Fibroblast of villous mesenchyme (primary cell): ENCODE measurements at places on chromosomes 11 and 22. TPM values are rescaled to one million over a fixed set of nuclear protein-coding genes. Genes with fewer than 3 reads are reported as not detected.

DNA sequence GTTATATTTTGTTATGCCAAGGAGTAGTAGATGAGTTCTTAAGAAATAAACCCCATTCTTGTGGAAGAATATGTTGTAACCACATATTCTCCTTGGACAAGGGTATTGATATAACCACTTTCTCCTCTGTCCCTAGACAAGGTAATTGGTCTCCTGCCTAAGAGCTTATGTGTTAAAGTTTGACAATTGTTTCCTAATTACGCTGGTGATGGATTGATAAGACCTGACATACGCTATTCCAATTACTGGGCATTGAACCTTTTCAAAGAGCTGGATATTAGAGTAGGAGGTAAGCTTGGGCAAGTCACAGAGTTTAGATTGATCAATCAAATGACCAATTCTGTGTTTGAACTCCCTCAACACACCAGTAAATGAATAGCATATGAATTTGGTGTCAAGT is 88.9 kb downstream of the RAB38 start:
- DNase-seq: no peak

GRCh38 chr11:113593698-113594308 is 112.3 kb downstream of the TMPRSS5 start:
- peak; percentile 11 for DNase-seq

- no peak for DNase-seq
Observed at GRCh38 chr11:118851970-118852369, 31.7 kb upstream of the CXCR5 start.

GRCh38 chr11:2653198-2653551 is 46.6 kb downstream of the KCNQ1OT1 start:
- DNase-seq: no peak

- no peak for DNase-seq
Observed at GRCh38 chr11:131488238-131488637, 117.8 kb downstream of the NTM start.

DNA sequence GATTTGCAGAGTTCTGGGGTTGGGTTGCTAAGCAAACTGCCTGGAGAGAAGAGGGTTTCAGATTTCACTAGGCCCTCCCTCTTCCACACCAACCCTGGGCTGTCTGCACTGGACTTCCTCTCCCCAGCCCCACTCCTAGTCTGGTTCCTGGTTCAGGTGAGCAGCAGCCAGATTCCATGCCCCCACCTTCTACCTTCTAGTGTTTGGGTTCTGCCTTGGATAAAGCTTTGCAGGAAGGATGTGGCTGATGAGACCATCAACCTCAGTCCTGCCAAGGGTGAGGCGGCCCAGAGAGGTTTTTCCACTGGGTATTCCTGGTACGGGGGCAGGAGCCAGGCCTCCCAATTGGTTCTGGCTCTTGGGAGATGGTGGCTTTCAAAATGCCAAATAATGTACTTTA is 68.3 kb downstream of the BCR start:
- peak; percentile 53 for DNase-seq

GRCh38 chr11:15189641-15190365 is 75.1 kb downstream of the INSC start:
- DNase-seq: peak; percentile 14

DNA sequence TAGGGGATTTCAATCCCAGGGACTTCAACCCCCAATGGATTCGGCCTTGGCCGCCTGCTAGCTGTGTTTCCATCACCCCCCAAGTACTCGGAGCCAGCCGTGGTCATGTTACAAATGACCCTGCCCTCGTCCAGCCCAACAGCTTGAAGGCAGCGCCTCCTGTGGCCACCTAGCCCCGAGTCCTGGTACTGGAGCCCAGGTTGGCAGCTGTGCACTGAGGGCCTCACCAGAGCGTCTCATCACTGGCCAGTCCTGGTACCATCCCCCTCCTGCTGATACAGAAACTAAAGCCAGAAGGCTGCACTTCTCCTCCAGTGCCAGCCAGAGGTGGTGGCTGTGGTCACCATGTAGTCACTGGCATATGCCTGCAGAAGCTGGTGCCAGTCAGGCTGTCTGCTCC is 44.9 kb upstream of the FADD start:
- no peak for DNase-seq

- DNase-seq: no peak
Observed at GRCh38 chr22:44426981-44427380, 71.1 kb downstream of the RTL6 start.

GRCh38 chr11:70603114-70603755 is 204.9 kb downstream of the CTTN start:
- no peak for DNase-seq

- DNase-seq: no peak
Observed at GRCh38 chr11:82384308-82384707, 349.4 kb downstream of the FAM181B start.

DNA sequence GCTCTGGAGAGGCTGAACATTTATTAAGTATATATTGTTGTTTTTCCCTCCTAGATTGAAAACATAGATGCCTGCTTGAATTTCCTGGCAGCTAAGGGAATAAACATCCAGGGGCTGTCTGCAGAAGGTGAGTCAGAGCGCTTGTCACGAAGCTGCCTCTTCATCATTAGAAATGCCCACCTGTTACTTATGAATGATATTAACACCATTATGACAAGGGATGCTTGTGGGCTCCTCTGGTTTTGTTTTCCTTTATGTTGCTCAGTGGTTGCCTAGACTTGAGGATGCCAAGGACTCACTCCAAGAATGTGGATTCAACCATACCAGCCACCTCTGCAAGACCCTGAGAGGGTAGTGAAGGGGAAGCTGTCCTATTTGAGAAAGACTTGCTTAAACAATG is 156.2 kb downstream of the NAV2 start:
- DNase-seq: no peak

- DNase-seq: no peak
Observed at GRCh38 chr11:119316016-119316728, 758 bp downstream of the MCAM start.

DNA sequence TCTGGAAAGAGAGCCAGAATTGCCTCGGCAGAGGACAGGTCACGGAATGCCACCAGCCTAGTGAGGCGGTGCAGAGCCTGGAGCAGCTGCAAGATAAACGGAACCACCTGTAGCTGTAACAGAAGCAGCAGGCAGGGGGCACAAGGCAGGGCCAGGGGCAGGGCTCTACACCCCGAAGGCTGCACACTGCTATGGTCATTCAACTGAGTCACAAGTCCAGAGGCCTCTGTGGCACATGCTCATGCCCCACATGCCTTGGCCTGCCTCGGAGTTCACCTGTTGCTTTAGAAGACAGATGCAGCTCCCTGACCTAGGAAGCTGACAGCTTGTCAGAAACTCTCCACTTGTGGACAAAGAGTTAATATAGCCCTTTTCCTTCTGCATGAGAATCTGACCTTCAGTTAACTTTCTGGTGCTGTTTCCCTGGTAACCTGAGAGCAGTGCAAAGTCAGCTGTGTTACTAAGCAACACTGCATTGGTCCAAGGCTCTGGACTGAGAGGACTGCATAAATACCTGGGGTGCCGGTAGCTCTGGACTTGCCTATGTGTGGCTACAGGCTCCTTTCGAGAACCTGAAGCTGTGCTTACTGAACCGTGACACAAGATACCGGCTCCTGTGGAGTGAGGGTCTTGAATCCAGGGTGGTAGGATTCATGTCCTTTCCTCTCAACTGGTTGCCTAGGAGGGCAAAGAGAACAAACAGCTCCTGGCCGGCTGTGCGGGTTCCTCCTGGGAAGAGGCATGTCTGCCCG is 10.5 kb downstream of the COMMD9 start:
- no peak for DNase-seq

DNA sequence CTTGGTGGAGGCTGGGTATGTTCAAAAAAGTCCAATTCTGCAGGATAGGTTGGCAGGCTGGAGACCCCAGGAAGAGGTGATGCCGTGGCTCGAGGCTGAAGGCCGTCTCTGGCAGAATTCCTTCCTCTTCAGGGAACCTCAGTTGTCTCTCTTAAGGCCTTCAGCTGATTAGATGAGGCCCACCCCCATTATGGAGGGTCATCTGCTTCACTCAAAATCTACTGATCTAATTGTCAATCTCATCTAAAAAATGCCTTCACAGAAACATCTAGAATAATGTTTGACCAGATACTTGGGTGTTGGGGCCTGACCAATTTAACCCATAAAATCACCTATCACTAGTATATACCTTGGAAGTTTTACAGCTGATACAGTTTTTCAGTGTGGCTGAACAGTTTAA is 27.4 kb upstream of the GSTP1 start:
- DNase-seq: no peak

GRCh38 chr11:82732734-82733443 is 775 bp downstream of the FAM181B start:
- DNase-seq: no peak

- DNase-seq: no peak
Observed at GRCh38 chr11:126494831-126495230, 139.3 kb downstream of the ST3GAL4 start.

GRCh38 chr11:31870609-31871309 is 59.6 kb upstream of the PAX6 start:
- DNase-seq: peak; percentile 30

DNA sequence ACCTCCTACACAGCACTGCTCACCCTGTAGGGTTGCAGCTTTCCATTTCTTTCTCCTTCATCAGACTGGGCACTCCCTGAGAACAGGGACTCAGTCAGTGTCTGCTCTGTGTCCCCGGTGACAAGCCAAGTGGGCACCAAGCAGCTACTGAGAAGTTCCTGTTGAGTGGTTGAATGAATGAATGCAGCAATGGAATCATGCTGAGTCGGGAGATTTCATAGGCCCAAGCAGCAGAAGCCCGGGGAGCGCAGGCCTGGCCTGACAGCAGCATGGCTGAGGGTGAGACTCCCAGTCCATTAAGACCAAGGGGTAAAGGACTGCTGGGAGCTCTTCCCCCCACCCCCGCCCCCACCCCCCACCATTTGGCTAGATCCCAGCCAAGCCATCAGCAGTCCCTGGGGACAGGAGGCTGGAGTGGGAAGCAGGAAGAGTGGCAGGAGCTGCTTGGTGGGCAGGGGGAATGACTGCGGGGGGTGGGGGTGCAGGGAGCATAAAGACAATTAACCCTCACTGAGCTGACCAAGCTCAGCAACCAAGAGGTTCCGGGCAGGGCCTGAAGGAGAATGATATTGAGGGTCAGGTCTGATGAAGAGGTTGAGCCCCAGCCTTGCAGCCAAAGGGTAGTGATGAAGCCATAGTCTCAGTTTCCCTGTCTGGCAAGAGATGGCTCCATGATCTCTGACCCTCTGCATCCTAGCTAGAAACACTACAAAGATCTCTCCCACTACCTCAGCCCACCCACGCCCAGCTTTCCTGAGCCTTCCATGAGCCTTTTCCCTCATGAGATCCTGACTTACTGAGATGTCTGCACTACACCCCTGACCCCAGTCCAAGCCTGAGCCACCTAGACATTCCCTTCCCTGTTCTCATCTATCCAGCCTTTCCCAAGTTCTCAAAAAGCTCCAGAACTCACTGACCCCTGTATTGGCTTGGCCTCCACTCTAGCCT is 2.8 kb downstream of the PDE2A start:
- DNase-seq: no peak

GRCh38 chr11:76782531-76783293 is 444 bp upstream of the TSKU start:
- peak; percentile 99 for DNase-seq

GRCh38 chr11:33863418-33864172 is 28.3 kb downstream of the LMO2 start:
- no peak for DNase-seq

DNA sequence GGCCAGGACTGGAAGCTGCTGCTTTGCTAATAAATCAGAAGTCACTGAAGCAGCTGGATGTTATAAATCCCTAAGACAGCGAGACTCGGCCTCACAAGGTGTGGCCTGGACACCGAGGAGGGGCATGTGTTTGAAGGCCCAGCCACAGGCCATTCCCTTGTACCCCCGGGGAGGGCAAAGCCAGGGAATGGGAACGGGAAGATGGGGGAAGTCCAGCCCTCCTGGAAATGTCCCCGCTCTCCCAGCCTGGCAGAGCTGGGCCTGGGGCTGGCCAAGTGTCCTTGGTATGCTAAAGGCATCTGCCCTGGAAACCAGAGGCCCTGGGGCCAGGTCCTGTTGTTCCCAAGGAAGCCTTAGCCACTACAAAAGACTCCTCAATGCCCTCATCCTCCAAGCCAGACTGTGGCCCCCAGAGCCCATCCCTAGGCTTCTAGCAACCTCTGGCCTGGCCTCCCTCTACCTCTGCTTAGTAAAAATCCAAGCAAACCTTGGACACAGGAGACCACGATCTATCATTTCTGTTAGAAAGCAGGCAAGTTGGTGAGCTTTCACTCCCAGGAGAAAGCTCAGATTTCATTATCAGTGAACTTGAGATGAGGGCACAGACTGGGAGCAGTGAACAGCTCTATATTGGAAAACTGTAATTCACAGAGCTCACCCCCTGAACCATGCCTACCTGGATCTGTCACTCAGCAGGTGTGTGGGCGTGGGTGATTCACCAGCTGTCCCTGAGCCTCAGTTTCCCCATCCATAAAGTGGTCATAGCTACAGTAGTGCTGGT is 11.0 kb downstream of the CHST1 start:
- no peak for DNase-seq

GRCh38 chr11:47062736-47063135 is 113.9 kb downstream of the ARFGAP2 start:
- DNase-seq: no peak

DNA sequence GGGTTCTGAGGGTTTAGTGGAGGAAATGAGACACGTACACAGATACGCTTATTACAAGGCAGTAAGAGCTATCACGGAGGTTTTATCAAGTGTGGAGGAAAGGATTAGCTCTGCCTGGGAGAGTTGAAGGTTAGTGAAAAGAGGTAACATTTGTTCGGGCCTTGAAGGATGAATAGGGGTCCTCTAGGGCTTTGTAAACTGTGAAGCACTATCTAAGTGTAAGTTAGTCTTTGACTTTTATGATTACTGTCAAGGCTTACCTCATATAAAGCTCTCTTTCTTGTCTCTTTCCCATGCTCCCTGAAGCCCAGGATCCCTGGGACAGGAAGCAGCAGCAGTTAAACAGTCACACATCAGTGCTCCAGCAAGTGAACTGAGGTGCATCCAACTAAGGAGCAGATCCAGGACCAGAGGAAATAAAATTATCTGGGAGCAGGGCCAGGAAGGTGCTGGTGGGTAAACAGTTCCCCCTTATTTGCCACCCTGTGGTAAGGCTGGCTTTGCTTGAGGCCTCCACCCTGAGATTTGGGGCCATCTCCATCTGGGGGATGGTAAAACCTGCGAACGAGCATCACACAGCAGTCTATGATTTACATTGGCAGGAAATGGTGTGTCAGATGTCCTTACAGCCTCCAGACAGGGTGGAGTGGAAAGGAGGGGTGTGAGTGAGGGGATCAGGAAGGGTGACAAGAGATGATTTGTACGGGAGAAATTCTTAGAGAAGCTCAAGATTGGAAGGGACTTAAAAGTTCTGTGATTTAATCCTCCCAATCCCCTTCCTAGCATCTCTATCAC is 27.2 kb downstream of the GVQW3 start:
- no peak for DNase-seq

- peak; percentile 35 for DNase-seq
Observed at GRCh38 chr11:72079819-72080325, 470 bp downstream of the NUMA1 start.

GRCh38 chr11:123856444-123856843 is 29.0 kb downstream of the TMEM225 start:
- DNase-seq: no peak

FGF19 gene
- not detected in 2 replicates for total RNA-seq

SYCE3 gene
- not detected in 2 replicates for total RNA-seq

OR8G1 gene
- under 0.01 TPM in 1 of 2 replicates, not detected in the other for total RNA-seq

INPPL1 gene
- total RNA-seq: 123 and 163 TPM in 2 replicates

OR56A1 gene
- under 0.01 TPM in 2 replicates for total RNA-seq

C11orf52 gene
- 0.32 and 0.86 TPM in 2 replicates for total RNA-seq

JHY gene
- total RNA-seq: 4.5 and 5.2 TPM in 2 replicates

MUC6 gene
- total RNA-seq: not detected in 2 replicates

ROBO4 gene
- total RNA-seq: under 0.01 and 0.86 TPM in 2 replicates

MIOX gene
- total RNA-seq: 0.32 TPM in 1 of 2 replicates, not detected in the other

MS4A15 gene
- total RNA-seq: not detected in 2 replicates

FGF4 gene
- total RNA-seq: not detected in 2 replicates

MIAT gene
- total RNA-seq: 0.97 and 1.3 TPM in 2 replicates

C22orf31 gene
- not detected in 2 replicates for total RNA-seq

TMEM86A gene
- total RNA-seq: 0.32 and 0.43 TPM in 2 replicates
